PC-9 (cell line): ENCODE measurements at places on chromosomes 2 and 18. TPM values are rescaled to one million over a fixed set of nuclear protein-coding genes. Genes with fewer than 3 reads are reported as not detected.

DNA sequence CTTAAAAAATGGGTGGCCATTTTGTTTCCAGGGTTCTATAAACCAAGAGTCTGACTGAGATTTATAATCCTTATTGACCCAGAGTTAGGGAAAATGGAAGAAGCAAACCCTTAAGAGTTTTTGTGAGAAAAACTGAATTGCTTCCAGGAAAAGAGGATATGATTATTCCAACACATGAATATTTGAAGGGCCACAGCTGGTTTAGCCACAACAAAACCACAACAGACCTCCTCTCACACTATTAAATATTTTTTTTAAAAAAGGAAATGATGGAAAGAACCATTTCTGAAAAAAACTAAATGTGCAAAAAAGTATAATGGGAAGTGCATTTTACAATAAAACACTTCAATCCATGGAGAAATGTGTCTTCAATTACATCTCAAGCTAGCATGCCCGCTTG lies 182.7 kb downstream of the ETAA1 start:
- H3K4me1 ChIP-seq = no peaks in the 10 kb centered on the region
- no peak overlapping the region for H3K4me3 ChIP-seq
- H3K36me3 ChIP-seq = no peaks in the 10 kb centered on the region

DNA sequence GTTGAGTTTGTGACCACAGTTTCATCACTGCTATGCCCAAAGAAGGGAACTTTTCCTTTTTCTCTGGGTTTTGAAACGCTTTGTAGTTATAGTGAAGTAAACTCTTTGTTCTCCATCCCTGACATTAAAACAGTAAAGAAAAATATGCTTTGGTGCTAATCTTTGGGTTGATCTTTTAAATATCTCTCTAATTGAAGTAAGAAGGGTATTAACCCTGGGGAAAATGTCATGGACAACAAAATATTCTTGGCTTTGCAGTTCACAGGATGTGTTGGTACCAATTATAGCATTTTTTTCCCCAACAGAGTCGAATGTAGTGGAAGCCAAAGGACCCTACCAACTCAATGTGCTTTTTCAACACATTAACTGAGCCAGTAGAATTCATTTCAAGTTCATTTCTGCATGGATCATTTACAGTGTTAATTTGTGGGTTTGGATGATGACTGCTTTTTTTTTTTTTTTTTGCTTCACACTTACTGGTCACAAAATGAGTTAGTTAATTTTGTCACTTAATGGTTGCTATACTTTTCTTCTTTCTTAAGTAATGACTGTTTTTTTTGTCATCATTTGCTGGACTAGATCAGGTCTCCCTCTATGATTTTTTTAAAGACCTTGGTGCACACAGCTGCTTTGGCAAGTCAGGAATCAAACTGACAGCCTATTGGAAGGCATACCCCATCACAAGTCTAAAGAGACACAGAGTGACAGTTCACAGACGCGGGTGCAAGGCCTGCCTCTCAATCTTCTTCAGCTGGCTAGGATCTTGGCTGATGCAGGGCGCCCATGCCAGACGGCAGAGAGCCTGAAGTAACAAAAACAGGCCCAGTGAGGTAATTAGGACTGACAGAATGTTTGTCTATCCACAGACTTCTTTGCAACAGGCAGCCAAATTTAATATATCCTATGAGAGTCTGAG lies 98.8 kb upstream of the MMADHC start:
- H3K4me1 ChIP-seq = no peaks in the 10 kb centered on the region
- DNase-seq = no peak
- no peak overlapping the region for H3K4me3 ChIP-seq
- H3K27ac ChIP-seq = no peak overlapping the region
- H3K27me3 ChIP-seq = no peaks in the 10 kb centered on the region

- H3K36me3 ChIP-seq = peaks cover 26% of the 10 kb centered on the region; the same call in 1 of the 2 replicates
- no peaks in the 10 kb centered on the region for H3K4me1 ChIP-seq
These were observed 12.0 kb downstream of the DNAJC27 start for GRCh38 chr2:24959761-24960160.

DNA sequence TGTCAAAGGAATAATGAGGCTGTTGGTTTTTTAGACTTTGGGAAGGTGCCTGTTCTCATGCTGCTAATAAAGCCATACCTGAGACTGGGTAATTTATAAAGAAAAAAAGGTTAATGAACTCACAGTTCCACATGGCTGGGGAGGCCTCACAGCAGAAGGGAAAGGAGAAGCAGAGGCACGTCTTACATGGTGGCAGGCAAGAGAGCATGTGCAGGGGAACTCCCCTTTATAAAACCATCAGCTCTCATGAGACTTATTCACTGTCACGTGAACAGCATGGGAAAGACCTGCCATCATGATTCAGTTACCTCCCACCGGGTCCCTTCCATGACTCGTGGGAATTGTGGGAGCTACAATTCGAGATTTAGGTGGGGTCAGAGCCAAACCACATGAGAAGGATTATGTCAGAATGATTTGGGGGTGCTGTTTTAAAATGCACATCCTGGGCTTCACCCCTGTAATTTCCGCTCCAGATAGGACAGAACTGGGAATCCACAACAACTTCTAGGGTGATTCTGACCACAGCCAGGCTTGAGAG lies 37.8 kb downstream of the TCF7L1 start:
- H3K27ac ChIP-seq = no peak overlapping the region
- H3K27me3 ChIP-seq = no peaks in the 10 kb centered on the region
- no peaks in the 10 kb centered on the region for H3K36me3 ChIP-seq

GRCh38 chr18:13525381-13526029 lies 200.9 kb downstream of the FAM210A start:
- no peak overlapping the region for H3K4me3 ChIP-seq
- H3K4me1 ChIP-seq = no peaks in the 10 kb centered on the region
- DNase-seq = no peak
- H3K27me3 ChIP-seq = peaks cover 95% of the 10 kb centered on the region
- H3K27ac ChIP-seq = no peak overlapping the region

GRCh38 chr2:222418739-222419138 lies 5.6 kb upstream of the SGPP2 start:
- H3K4me3 ChIP-seq = no peak overlapping the region
- no peak overlapping the region for H3K27ac ChIP-seq
- H3K36me3 ChIP-seq = no peaks in the 10 kb centered on the region
- no peaks in the 10 kb centered on the region for H3K27me3 ChIP-seq

- H3K27ac ChIP-seq = no peak overlapping the region
- peaks cover 10% of the 10 kb centered on the region; the same call in 1 of the 2 replicates for H3K27me3 ChIP-seq
- no peak overlapping the region for H3K4me3 ChIP-seq
- no peaks in the 10 kb centered on the region for H3K36me3 ChIP-seq
These were observed 287.9 kb upstream of the PKDCC start for GRCh38 chr2:41759880-41760279.

- no peaks in the 10 kb centered on the region for H3K4me1 ChIP-seq
- DNase-seq = no peak
- H3K4me3 ChIP-seq = no peak overlapping the region
- no peak overlapping the region for H3K27ac ChIP-seq
- no peaks in the 10 kb centered on the region for H3K36me3 ChIP-seq
- no peaks in the 10 kb centered on the region for H3K27me3 ChIP-seq
These were observed 202.2 kb downstream of the TCF4 start for GRCh38 chr18:55385770-55386169.

DNA sequence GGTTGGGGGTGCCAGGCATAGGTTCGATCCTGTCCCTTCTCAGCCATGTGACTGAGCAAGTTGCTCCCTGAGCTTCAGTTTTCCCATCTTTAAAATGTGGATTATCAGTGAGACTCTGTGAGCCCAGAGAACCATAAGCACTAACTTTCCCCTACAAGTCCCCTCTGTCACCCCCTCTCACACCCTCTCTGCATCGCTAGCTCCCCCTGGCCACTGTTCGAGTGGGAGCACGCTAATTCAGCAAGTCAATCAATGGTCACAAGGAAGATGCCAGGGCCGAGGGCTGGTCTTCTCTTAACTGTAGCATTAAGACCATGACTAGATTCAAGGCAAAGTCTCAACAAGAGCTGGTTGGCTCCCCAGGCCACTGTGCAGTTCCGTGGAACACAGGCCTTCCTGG lies 66.2 kb downstream of the BCL2L11 start:
- H3K4me3 ChIP-seq = no peak overlapping the region
- no peak for DNase-seq
- H3K4me1 ChIP-seq = no peaks in the 10 kb centered on the region
- no peaks in the 10 kb centered on the region for H3K27me3 ChIP-seq
- H3K36me3 ChIP-seq = no peaks in the 10 kb centered on the region

- H3K4me1 ChIP-seq = no peaks in the 10 kb centered on the region
- no peaks in the 10 kb centered on the region for H3K27me3 ChIP-seq
- no peak for DNase-seq
These were observed 912.7 kb downstream of the CPS1 start for GRCh38 chr2:211468877-211469663.

DNA sequence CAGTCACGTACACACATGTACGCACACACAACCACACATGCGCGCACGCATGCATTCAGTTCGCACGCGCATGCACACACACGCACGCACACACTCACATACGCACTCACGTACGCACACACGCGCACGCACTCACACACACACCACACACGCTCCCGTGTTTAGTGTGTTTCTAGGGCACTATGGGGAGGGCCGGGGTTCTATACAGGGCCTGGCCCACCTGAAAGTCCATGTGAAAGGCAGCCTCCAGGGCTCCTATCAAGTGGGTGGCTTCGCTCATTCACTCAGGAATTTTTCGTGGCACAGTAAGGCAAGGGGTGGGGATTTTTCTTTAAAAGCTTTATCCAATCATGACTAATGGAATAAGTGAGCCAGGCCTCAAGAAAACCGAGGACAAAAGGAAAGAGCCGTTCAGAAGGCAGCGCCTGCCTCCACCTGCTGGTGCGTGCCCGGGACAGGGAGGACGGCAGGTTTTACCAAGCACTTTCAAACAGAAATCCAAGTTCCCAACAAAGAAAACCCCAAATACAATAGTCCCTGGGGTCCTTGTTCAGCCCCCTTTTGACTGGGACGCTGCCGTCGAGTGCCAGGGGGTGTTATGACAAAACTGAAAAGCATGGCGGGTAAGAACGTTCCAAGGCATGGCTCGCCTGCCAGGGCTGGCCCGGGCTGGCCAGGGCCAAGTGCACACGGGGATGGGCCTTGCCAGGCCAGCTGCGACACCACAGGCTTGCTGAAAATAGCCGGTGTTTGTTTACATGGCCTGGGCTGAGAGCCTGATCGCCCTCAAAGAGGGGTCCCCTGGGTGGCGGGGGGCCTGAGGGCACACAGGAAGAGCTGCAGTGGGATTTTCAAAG lies 110.0 kb downstream of the HDAC4 start:
- no peaks in the 10 kb centered on the region for H3K36me3 ChIP-seq

DNA sequence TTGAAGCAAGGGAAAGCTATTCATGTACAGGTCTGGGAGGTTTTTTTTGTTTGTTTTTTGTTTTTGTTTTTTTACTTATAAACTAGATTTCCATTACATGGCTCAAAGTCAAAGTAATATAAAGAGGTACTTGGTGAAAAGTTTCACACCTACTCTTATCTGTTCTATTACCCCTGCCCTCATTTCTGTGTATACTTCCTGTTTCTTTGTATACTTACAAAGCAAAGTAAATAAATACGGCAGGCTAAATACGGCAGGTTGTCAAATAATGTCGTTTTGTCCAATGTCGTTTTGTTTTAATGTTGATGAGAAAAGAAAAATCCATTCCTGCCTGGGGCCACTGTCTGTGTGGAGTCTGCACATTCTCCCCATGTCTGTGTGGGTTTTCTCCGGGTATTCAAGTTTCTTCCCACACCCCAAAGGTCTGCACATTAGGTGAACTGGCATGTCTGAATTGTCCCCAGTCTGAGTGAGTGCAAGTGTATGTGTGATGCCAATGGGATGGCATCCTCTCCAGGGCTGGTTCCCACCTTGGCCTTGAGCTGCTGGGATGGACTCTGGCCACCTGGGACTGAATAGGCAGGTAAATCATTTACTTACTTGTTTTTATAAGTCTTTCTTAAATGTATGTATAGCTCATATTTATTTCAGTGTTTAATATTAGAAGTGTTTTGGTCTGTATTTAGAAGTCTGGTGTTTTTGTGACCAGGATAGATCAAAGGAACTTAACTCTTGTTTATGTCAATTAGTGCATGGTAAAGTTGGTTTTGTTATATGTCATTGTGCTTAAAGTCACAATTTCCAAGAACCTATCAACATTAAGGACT lies 13.4 kb downstream of the STAMBP start:
- H3K36me3 ChIP-seq = peaks cover 18% of the 10 kb centered on the region; the same call in 1 of the 2 replicates
- H3K4me1 ChIP-seq = no peaks in the 10 kb centered on the region

DNA sequence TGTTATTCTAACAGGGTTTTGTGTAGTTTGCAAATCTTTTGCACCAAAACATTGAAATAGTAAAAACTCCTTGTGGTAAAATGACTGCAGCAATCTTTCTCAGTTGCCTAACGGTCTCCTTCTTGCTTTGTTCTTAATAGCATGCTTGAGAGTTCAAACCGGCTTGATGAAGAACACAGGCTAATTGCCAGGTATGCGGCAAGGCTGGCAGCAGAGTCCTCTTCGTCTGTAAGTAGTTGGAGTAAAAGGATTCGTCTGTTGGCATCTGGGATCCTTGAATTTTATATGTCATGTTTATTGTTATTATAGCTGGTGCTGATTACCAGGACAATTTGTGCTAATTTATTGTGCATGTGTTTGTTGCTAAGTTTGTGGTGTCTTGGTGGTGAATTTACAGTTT lies 138.1 kb downstream of the DTNA start:
- no peak overlapping the region for H3K27ac ChIP-seq
- H3K4me3 ChIP-seq = no peak overlapping the region
- no peak for DNase-seq
- H3K36me3 ChIP-seq = no peaks in the 10 kb centered on the region
- no peaks in the 10 kb centered on the region for H3K4me1 ChIP-seq

DNA sequence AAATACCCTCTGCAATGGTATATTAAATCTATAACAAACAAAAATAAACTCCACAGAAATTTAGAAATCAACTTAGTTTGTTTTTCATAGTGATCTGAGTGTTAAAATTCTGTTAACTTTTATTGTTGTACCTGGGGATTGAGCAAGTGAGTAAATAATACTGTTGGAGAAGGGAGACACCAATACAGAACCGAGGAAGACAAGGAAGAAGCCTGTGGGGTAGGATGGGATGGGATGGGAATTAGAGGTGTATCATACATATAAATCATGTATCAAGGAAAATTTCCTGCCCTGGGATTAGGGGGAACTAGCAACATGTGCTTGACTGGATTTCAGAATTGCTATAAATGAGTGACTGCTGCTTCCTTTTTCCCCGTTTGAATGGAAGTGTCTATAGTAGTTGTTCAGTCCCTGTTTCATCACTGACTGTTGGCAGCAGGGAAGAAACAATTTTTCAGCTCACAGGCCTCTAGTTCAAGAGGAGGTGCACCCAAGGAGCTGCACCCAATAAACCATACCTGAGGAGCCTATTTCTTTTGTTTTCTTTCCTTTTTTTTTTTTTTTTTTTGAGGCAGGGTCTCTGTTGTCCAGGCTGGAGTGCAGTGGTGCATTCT lies 53.1 kb downstream of the SP110 start:
- no peaks in the 10 kb centered on the region for H3K27me3 ChIP-seq
- DNase-seq = no peak
- H3K4me3 ChIP-seq = no peak overlapping the region
- no peak overlapping the region for H3K27ac ChIP-seq

Gene FIGN
- total RNA-seq = 3.1 and 7.4 TPM in 2 replicates

Gene ANTXR1
- 36.1 and 48.3 TPM in 2 replicates for total RNA-seq

Gene LIPT1
- total RNA-seq = 10.3 and 11.6 TPM in 2 replicates
